Brain microvascular endothelial cell (primary cell): ENCODE measurements at places on chromosomes 3 and 15.

DNA sequence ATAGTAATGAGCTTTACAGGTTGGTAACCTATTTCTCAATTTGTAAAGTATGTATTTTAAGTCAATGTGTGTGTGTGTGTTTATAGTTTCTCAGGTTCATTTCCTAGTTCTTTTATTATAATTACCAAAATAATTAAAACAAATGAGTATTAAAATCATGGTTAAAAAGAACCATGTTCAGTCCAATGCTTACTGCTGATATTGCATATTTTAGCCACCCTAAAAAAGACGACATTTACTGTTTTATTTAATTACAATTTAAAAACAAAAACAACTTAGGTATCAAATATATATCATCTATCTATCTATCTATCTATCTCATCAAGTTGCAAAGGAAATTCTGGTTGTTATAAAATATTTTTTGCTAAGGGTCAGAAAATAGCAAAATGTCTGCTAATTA, 203.3 kb downstream of the GBE1 start:
- DNase-seq, result no peak

- DNase-seq, result no peak
These were observed 5.9 kb downstream of the SLC22A13 start for GRCh38 chr3:38271553-38271952.

GRCh38 chr3:30259730-30260129, 346.7 kb upstream of the TGFBR2 start:
- DNase-seq, result no peak

DNA sequence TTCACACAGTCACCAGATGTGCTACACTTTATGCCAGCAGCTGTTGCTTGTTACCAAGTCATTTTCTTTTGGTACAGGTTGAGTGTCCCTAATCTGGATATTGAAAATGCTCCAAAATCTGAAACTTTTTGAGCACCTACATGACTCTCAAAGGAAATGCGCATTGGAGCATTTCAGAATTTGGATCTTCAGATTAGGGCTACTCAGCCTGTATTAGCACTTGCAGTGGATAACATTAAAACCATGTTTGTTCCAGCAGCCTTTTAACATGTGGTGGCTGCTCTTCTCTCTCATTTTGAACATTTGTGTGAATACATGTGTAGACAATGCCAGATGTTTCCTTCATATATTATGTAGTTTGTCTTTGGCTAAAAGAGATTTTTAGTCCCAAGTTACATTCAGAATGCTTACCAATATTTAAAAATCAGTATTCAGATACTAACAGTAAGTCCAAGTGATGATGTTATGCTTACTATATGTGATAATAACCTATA, 230.9 kb upstream of the UBE2E1 start:
- no peak for DNase-seq
